ENCODE measurements at places on chromosomes 12 and 14. TPM values are rescaled to one million over a fixed set of nuclear protein-coding genes. Genes with fewer than 3 reads are reported as not detected.

GRCh38 chr12:19181666-19182426 is 52.3 kb downstream of the PLEKHA5 start:
- no peak for DNase-seq

- DNase-seq: no peak
Measured at GRCh38 chr14:44154874-44155273, 352.2 kb downstream of the FSCB start.

DNA sequence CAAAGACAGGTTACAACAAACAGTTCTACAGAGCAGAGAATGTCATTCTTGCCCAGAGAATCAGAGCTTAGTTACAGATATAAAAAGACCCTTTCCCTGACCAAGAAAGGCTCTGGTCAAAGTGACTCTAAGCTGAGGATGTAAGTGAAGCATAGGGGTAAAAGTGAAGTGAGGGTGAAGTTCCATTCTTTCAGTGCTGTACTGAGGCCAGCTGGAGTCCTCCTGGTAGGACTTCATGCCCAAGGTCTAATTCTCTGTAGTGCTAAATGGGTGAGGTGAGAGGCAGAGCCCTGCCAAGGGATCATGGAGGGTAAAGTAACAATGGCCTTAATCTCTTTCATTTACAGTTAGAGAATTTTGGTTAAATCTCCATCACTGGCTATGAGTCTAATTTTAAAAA is 38.5 kb downstream of the DUSP16 start:
- DNase-seq: no peak

TGM1 gene
- total RNA-seq: 0.64 TPM

- DNase-seq: no peak
Measured at GRCh38 chr12:28543021-28543890, 353.0 kb downstream of the CCDC91 start.

DNA sequence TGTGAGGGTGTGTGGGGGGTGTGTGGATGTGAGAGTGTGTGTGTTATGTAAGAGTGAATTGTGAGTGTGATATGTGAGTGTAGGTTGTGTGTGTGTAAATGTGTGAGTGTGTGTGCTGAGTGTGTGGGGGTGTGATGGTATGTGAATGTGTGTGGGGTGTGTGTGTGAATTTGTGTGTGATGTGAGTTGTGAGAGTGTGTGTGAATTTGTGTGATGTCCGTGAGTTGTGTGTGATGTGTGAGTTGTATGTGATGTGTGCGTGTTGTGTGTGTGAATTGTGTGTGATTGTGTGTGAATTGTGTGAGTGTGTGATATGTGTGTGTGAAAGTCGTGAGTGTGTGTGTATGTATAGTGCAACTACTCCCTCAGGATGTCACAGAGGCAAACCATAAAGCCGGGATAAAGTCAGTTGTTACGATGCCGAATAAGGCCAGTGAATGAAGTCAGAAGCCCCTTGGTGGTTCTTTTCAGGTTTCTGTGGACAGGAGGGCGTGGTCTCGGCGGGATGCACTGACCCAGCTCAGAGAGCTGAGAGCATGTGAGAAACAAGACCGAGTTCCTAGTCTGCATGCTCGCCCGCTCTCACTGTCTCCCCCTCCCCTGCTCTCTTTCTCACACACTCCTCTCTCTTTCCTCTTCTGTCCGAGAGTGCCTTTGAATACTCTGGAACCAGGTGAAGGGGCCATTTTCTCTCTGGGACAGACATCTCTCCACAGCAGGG is 71.8 kb upstream of the MAX start:
- no peak for DNase-seq

NPFF gene
- not detected for total RNA-seq

- DNase-seq: no peak
Measured at GRCh38 chr12:3752741-3753486, at the start of gene CRACR2A. CRACR2A (minus strand) TSS chr12:3753109; CDS start chr12:3696999, 56,110 bp downstream.

ETNK1 gene
- 23.7 TPM for total RNA-seq

TARBP2 gene
- 45.7 TPM for total RNA-seq

- no peak for DNase-seq
Measured at GRCh38 chr12:109982210-109982609, 14.0 kb downstream of the GIT2 start.

- DNase-seq: no peak
Measured at GRCh38 chr12:86683568-86684304, 427.5 kb upstream of the MGAT4C start.

RNF212B gene
- not detected for total RNA-seq

GRCh38 chr12:40569626-40570179 is 122.5 kb upstream of the CNTN1 start:
- DNase-seq: no peak

LALBA gene
- total RNA-seq: not detected

- no peak for DNase-seq
Measured at GRCh38 chr12:31261744-31262143, 64.2 kb downstream of the SINHCAF start.

- DNase-seq: no peak
Measured at GRCh38 chr14:77200406-77200985, 18.9 kb downstream of the TMEM63C start.

DNA sequence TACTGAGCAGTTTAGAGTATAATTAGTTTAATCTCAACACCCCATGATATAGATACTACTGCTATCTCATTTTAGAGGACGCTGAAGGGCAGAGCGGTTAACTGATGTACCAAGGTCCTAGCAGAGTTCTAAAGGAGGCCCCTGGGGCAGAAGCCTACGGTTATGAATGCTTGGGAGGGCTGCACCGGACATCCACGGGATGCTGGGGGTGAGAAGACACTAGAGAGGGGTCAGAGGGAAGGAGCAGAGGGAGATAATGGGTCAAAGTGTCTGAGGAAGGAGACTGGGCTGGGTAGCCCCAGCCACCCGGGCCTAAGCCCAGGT is 1.6 kb upstream of the ACTR6 start:
- DNase-seq: no peak

DNA sequence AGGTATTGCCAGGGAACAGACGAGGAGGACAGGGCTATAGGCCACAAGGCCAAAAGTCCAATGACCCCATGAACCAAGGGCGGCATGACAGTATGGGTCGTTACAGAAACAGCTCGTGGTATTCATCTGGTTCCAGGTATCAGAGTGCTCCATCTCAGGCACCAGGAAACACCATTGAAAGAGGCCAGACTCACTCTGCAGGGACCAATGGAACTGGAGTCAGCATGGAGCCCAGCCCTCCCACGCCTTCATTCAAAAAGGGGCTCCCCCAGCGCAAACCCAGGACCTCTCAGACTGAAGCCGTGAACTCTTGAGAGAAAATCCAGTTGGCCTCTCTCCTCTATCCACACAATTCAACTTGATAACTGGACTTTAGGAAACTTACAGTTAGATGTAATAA is 12.9 kb upstream of the KCNH3 start:
- no peak for DNase-seq

DNA sequence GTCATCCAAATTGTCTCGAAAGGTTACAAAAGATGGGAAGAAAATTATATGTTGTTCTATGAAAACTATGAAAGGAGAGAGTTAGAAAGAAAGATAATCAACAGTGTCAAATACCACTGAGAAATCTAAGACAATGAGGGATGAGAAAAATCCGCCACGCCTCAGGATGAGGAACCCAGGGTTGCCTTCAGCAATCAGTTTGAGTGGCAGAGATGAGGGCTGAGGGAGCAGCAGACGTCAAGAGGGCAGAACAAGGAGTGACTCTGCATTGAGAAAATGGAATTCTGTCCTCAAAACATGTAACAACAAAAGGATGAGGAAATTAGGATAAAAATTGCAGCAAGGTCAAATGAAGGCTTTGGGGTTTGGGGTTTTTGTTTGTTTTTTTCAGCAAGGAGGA is 18.3 kb upstream of the OXA1L start:
- no peak for DNase-seq

Measured in glomerular endothelial cell (primary cell).